ENCODE measurements at places on chromosomes 3 and 15.

DNA sequence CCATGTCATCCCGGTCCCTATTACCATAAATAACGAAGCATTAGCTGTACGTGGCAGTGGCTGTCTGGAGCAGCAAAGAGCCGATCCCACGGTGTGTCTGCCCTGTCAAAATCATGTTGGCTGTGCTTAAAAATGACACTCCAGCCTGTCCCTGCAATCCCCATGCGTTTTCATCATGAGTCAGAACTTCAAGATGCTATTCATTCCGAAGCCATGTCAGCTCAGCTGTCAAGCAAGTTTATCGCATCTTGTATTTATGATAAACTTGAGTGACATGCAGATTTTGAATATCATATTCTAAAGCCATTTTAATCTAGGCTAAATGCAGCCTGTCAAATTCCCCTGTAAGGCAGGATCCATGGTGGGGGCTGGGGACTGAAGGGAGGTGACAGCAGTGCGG, 152.4 kb downstream of the TJP1 start:
- no peak for DNase-seq

DNA sequence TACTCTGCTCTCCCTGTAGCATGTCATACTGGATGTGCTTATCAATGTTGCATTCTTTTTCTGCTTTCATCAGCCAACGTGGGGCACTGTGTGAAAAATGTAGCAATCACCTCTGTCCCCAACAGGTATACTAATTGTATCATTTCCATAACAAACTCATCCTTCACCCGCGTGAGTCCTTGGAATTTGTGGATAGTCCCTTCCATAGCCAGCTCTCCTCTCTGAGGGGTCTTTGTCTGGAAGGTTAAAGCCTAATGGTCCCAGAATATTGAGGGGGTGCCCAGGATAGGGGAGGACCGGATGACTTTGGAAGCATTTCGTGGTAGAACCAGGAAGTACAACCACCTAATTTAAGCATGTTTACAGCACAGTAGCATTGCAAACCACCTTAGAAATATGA, 124.6 kb downstream of the FOXB1 start:
- DNase-seq, result no peak

DNA sequence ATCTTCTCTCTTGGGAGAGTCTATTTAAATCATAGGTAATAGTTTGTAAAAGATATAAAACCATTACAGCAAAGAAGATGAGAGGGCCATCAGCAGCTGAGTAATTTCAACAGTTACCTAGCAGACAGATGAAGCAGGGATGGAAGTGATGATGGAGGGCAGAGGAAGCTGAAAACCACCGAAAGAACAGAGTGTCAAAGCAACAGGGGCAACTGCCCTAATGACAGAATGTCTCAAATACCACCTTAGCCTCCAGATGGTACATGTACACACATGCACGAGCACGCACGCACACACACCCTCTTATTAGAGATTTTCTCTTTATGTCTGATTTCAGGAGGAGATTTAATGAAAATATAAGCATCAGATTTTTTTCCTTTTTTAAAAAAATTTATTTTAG, 64.5 kb downstream of the NEDD4 start:
- DNase-seq, result no peak

- DNase-seq, result no peak
Measured at GRCh38 chr3:44554626-44555592, at the start of gene ZKSCAN7. Gene ZKSCAN7 (plus strand): TSS chr3:44555193. CDS start chr3:44557048, 1,855 bp downstream.

GRCh38 chr3:156407617-156408225, 147.2 kb downstream of the SSR3 start:
- DNase-seq, result no peak

DNA sequence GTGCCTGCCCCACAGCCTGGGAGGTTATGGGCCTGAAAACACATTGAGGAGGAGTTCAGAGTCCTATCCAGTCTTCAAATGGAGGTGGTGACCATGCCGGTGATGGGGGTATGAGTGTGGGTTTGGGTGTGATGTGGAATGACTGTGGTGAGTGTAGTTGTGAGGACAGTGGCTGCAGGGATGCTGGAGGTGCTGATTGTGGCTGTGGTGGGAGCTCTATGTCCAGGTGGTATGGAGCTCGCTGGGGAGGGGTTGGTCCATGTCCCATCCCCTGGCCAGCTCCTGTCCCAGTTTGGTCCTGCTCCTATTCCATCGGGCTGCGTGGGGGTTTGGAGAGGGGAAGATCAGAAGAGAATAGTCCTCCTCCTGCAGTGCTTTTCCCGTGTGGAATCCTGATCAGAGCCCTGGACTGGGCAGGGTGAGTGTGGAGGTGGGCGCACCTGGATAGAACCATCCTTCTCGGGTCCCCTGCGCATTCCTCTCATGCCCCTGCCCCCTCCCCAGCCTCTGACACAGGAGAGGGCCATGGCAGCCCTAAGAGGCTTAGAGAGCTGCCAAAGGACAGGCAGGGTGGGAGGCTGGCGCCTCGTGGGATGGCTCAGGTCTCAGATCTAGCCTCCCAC, 23.0 kb upstream of the GOLGA6C start:
- DNase-seq, result no peak

- DNase-seq, result no peak
Measured at GRCh38 chr3:50675179-50676030, 678 bp downstream of the DOCK3 start.

DNA sequence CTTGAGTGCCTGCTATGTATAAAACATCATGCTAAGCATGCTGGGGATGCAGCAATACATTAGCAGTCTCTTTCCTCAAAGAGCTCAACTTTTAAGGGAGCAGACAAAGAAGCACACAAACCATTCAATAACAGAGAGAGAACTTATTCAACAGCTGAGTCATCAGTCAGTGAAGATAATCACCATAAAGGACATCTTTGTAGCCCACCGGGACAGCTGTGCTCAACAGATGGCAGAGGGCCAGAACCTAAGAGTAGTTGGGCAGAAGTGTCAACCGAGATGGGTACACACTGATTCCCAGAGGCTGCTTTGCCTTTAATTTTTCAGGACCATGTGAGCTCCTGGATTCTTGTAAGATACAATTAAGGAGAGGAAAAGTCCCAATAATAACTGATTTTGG, 4.2 kb upstream of the RAB8B start:
- no peak for DNase-seq

Measured in hematopoietic multipotent progenitor cell treated with erythropoietin and hydrocortisone succinate and interleukin-3 and kit ligand, for 17 days (in vitro differentiated cells).